Activated CD8-positive, alpha-beta memory T cell treated with anti-CD3 and anti-CD28 coated beads for 1 hour (primary cell): ENCODE measurements at places on chromosomes 3 and 15.

- DNase-seq, result no peak
These were observed 35.4 kb downstream of the TPRA1 start for GRCh38 chr3:127555108-127555507.

- DNase-seq, result no peak
These were observed 82.0 kb downstream of the BOC start for GRCh38 chr3:113293348-113293747.

- no peak for DNase-seq
These were observed 24.3 kb upstream of the TATDN2 start for GRCh38 chr3:10223676-10224639.

DNA sequence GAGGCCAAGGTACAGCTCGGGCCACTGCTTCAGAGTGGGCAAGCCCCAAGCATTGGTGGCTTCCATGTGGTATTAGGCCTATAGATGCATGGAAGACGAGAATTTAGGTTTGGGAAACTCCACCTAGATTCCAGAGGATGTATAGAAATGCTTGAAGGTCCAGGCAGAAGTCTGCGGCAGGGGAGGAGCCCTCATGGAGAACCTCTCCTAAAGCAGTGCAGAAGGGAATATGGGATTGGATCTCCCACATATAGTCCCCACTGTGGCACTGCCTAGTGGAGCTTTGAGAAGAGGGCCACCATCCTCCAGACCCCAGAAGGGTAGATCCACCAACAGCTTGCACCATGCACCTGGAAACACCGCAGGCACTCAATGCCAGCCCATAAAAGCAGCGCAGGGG, 48.1 kb upstream of the XXYLT1 start:
- DNase-seq, result no peak

DNA sequence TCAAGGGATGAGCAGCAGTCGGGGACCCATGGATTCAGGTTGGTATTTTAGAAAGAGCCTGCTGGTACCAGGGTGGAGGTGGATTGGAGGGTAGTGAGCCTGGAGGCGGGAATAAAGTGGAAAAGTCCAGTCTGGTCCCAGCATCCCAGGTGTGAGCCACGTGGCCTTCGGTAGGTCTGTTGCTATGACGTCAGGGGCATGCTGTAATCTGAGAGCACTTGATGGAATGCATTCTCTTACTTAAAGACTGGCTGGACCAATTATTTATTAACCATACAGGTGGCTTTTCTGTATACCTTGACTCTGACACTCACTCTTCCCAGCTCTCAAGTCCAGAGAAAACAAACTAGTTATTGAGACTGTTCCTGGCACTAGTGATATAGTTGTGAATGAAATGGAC, 389.9 kb upstream of the RGMA start:
- DNase-seq, result no peak

GRCh38 chr3:195616681-195617080, 32.9 kb upstream of the APOD start:
- no peak for DNase-seq

DNA sequence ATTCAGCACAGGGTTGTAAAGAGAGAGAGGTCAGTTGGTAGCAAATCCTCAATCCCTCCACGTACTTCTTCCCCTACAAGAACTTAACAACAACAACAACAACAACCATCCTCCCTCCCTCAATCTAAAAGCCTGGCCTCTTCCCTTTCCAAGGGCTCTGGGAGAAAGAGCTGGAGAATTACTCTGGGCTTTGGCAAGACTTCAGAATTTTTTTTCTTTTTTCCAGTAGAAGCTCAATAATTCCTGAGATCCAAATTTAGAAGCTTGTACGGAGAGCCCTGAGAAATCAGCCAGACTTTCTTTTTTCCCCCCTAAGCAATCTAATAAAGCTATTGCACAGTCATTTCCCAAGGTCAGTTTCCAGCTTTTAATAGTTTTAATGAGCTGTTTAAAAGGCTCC, 95.8 kb upstream of the CACNA2D3 start:
- no peak for DNase-seq

DNA sequence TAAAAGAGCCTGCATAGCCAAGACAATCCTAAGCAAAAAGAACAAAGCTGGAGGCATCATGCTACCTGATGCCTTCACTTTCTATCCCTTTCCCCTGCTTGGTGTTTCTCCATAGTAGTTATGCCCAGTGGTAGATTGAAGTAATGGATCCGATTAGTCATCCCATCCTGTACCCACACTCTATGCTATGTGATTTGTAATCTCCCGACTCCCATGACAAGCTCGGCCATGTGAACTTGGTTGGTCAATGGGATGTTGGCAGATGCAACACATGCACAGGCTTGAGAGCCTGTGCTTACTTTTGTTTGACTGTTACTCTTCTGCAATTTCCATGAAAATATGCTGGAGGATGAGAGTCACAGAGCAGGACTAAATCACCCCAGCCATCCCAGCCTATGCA, 334.9 kb upstream of the DPH6 start:
- DNase-seq, result no peak

GRCh38 chr15:35321926-35322325, 224.0 kb downstream of the DPH6 start:
- no peak for DNase-seq
